ENCODE measurements at places on chromosomes 7 and 10.

DNA sequence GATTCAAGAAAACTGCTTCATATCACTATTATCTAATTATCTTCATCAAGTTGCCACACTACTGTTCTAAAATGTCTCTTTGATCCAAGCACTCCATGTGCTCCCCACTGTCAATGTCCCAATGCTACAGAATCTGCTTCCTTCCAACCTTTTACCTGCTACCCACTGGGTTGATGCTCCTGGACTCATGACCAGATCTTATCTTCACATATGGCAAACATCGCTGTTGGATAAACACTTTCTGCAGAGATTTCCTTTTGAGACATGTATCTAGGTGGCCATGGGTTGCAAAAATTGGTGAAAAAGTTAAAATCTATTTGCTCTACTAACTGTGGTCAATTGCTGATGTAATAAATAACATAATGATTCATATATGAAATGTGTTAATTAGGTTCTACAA lies 24.5 kb upstream of the SEMA3C start:
- no peak for DNase-seq

DNA sequence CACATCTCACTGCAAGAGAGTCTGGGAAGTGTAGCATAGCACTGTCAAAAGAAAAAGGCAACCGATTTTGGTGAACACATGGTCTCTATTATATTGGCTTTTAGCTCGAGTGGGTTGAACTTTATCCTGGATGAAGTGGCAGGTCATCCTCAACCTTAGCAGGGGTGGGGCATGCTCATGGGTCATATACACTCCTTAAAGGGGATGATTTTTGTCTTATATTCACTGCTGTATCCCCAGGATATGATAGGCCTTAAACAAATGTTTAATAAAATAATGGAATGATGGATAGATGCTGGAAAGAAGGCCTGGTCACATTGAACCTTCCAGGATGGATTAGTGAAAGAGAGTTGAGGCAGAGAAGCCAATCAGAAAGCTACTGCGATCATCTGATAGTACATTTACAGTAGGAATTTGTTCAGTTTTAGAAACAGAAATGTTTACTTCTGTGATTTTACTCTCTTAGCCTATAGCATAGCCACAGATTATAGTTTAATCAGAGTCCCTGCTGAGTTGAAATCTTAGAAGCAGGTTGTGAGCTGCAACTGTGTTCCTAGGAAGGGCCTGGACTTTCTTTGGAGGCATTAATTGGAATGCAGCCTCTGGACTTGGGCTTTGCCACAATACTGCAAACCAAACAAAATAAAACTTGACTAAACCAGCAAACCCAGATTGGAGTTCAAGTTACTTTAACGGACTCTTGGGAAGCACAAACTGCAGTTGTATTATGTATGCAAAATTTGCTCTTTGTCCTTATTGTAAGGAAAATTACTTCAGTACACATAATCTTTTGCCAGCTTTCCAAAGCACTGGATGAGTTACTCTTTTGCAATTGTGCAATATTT lies 138.3 kb downstream of the BMPER start:
- DNase-seq, result no peak

- DNase-seq, result no peak
Measured at GRCh38 chr7:53001221-53001620, 34.2 kb upstream of the POM121L12 start.

- DNase-seq, result peak; percentile 75
Measured at GRCh38 chr7:90629297-90629918, 33.3 kb downstream of the CDK14 start.

DNA sequence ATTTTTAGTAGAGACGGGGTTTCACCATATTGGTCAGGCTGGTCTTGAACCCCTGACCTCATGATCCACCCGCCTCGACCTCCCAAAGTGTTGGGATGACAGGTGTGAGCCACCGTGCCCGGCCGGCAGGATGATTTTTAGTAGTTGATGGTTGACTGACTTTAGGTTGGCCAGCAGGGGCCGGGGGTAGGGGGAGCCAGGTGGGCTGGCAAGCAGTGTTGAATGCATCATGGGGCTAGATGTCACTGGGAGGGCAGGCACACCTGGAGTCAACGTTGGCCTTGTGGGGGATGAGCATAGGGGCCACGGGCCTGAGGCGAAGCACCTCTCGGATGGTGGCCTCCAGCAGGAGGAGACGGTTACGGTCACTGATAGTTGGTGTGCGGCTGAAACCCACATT lies 5.0 kb downstream of the CYP17A1 start:
- no peak for DNase-seq

DNA sequence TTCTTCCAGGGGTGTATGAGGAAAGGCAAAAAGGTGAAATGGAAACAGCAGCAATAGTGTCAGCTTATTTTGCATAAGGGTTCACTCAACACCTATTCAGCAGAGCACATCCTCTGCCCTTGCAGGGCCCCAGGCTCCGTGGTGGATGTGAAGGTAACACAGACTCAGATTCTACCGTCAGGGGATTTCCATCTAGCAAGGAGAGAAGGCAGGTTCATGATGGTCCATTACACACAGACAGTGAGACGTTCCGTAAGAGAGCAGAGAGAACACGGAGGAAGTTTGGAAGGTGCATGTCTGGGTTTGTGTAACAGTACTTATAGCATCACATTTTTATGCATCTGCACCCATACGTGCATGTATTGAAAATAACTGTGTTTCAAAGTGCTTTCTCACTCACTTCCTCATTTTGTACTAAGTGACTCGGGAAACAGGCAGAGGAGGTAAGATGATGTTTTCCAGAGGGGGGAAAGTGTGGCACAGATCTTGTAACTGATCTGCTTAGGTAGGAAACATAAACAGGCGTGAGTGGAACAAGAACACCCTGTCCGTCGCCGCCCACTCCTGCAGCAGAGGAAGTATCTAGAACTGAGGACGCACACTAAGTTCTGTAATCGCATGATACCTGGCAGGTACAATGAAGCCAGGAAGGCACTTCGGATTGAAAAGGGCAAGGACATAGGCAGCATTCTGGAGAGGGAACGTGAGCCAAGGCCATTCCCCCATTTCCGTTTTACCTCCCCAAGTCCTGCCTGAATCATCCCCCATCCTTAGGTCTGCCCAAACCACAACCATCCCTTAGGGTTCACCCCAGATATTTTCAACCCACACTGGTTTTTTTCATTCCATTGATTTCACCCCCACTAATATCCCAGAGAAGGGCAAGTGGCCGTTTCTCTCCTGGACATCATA lies 1.0 kb upstream of the ENO4 start:
- DNase-seq, result peak; percentile 85

DNA sequence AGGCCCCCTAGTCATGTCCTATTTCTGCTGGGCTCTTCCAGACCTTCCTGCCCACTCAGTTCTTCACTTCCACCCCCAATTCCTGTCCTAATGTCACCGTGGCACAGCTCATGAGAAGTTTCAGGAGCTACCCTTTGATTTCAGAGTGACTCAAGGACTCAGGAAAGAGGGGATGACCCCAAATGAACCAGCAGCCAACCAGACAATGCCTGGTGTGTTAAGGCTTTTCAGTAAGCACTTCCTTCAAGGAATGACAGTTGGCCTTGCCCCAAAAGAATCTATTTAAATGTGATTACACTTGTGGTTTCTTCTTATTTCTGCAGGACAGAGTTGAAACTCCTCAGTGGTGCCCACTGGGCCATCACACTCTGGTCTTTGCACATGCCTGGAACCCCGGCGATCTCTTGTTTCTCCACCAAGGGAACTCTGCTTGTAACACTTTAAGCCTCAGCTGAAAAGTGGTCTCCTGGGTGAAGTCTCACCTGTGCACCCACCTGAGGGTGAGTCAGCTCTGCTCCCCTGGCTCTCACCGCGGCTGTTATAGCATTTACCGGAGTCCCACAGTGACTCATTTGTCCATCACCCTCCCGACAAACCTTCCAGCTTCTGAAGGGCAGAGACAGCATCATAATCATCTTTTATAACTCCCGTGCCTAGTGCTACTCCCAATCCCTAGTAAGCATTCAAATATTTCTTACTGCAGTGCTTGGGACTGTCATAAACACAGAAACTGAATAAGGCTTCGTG lies 123.0 kb upstream of the SVIL start:
- no peak for DNase-seq

- DNase-seq, result no peak
Measured at GRCh38 chr7:93882468-93882867, 8.1 kb downstream of the TFPI2 start.

- DNase-seq, result no peak
Measured at GRCh38 chr7:55970978-55971377, 6.6 kb downstream of the NIPSNAP2 start.

DNA sequence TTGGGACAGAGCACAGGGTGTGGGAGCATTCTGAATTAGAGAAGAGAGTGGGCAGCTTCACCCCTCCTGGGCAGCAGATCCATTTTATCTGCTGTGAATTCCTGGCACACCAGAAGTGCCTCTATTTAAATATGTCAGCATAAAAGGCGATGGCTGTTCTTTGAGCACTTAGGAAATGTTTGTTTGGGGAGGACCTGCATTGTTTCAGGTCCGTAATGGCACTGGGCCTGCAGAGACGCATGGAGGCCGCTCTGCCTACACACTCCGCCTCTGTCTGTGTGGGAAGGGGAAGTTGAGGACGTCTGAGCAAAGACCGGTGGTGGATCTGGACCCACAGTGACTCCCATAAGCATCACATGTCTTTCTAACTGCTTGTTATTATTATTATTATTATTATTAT lies 253.2 kb downstream of the CAMK1D start:
- DNase-seq, result no peak

- no peak for DNase-seq
Measured at GRCh38 chr7:104862719-104863118, 151.3 kb upstream of the KMT2E start.

GRCh38 chr7:158361326-158361946 lies 226.2 kb downstream of the PTPRN2 start:
- no peak for DNase-seq

DNA sequence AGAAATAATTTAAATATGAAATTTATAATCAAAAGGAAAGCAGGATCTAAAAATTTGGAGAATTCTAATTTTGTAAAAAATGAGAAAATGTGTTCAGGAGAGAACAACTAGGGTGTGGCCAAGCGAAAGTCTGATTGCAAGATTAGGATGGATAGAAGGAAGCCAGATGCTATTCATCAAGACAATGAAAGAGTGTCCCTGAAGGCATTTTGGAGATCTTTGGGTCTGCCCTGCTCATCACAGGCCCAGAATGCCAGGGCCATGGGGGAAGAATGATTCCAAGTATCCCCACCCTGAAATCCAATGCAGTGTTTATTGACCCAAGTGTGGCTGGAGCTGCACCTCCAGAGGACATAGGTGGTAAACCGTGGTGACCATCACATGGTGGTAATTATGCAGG lies 724.0 kb upstream of the FZD8 start:
- no peak for DNase-seq

All from B cell (primary cell).